ENCODE measurements at places on chromosomes 6 and 20.

GRCh38 chr6:30489081-30490025, at the start of gene HLA-E:
Gene HLA-E (plus strand): TSS chr6:30489509. CDS start chr6:30489532, 23 bp downstream.
- peak; percentile 100 for DNase-seq

GRCh38 chr6:100979267-100979666, 98.1 kb upstream of the ASCC3 start:
- DNase-seq: no peak

DNA sequence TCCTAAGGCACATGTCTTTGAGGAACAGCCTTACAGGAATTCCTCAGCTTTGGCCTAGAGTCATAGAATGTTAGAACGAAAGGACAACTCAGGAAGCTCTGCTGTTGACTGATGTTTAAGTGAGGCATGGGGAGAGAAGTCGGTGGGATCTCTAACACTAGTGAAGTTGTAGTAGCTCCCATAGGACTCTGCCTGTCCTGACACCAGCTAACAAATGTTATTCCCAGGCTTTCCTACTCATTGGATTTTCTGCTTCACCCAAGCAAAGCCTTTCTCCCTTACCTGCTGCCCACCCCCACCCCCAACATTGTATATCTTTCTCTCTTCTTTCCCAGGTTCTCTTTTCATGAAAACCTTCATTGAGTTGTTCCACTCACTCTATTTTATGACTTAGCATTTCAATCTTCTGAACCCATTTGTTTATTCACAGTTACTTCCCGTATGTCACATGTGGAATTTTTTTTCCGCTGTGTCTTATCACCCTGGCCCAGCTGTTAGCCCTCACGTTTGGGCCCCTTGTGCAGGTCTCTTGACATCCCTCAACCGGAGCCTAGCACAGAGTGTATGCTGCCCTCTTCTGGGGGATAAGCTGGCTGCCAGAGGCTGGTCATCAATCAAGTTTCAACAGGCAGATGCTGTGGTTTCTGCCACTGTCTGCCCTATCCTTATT, 39.2 kb upstream of the RNF8 start:
- peak; percentile 86 for DNase-seq

GRCh38 chr6:169824848-169825557, 73.6 kb downstream of the ERMARD start:
- DNase-seq: no peak

- DNase-seq: no peak
These were observed 85.8 kb downstream of the TRMT11 start for GRCh38 chr6:126072172-126072571.

GRCh38 chr6:11653028-11653583, 115.6 kb downstream of the TMEM170B start:
- peak; percentile 98 for DNase-seq

GRCh38 chr6:118606268-118606667, 45.1 kb downstream of the CEP85L start:
- DNase-seq: no peak

DNA sequence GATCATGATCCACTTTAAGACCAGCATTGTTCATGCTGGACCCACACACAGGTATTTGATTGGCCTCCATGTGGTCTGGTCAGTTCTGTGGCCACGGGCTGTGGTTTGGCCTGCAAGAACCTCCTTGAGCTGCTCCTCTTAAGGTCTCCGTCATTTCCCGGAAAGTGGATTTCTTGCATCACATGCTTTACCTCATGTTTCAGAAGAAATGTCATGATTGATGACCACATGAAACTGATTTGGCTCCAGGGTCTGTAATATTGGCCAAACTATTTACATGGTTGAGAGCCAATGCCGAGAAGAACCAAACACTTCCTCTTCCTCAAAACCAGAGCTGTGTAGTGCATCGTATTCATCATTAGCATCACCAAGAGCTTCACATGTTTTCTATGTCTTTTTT, 13.2 kb upstream of the RSPH3 start:
- no peak for DNase-seq

- no peak for DNase-seq
These were observed 28.5 kb downstream of the GMDS start for GRCh38 chr6:2216794-2217383.

DNA sequence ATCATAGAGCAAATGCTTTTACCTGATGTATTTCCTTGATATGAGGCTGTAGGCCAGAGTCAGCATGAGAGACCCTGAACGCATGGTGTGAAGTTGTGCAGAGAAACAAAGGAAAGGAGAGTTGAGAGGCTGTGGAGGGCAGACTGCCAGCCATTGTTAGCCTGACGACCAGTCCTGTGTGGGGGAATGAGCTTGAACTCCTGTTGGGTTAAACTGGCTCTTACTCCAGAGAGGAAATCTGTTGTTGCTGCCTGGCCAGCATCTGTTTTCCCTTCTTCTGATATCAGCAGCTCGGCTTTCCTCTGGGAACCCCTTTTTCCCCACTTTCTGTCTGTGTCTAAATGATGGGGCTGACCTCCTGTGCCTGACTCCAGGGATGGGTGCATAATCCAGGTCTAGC, 158.2 kb upstream of the ZFP64 start:
- DNase-seq: peak; percentile 51

- DNase-seq: no peak
These were observed 204.9 kb downstream of the FOXA2 start for GRCh38 chr20:22379472-22379871.

- no peak for DNase-seq
These were observed 68.1 kb downstream of the DTNBP1 start for GRCh38 chr6:15594512-15595259.

DNA sequence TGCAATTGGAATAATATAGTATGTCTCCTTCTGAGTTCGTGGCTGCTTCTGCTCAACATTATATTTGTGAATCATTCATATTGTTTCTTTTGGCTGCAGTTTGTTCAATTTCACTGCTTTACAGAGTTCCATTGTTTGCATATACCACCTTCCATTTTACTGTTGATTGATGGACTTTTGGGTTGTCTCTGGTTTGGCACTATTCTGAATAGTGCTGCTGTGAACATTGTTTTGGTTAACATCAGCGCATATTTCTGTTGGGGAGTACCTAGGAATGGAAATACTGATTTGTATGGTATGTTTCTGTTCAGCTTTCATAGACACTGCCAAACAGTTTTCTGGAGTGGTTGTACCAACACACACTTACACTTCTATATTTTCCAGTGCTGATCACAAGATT, 46.9 kb downstream of the UST start:
- DNase-seq: no peak

GRCh38 chr6:110529907-110530306, 53.5 kb upstream of the SLC22A16 start:
- peak; percentile 15 for DNase-seq

DNA sequence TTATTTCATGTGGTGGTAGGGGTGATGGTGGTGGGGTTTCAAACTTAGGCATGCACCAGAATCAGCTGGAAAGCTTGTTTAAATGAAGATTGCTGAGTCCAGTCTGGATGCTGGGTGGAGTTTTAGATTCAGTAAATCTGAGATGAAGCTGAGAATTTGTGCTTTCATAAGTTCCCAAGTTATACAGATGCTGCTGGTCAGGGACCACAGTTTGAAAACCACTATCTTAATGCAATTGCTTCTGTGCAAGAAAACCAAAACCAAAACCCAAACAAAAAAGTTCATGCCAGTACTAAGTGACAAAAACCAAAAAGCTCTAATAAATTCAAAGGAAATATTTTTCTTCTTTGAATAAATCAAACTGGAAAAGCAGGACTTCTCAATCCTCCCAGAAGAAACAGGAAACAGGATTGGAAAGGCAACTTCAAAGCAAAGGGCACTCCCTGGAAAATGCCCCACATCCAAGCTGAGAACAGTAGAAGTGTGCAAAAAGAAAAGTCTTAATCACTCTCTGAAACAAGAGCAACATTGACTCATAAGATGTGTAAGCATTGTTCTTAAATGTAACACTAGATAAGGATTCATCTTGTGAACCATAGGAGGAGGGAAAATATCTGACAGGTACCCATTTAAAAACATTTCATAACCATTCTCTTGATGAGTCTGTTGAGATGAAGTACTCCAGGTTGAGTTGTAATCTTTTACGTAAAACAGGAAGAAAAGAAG, 481.5 kb upstream of the HSF2 start:
- no peak for DNase-seq

DNA sequence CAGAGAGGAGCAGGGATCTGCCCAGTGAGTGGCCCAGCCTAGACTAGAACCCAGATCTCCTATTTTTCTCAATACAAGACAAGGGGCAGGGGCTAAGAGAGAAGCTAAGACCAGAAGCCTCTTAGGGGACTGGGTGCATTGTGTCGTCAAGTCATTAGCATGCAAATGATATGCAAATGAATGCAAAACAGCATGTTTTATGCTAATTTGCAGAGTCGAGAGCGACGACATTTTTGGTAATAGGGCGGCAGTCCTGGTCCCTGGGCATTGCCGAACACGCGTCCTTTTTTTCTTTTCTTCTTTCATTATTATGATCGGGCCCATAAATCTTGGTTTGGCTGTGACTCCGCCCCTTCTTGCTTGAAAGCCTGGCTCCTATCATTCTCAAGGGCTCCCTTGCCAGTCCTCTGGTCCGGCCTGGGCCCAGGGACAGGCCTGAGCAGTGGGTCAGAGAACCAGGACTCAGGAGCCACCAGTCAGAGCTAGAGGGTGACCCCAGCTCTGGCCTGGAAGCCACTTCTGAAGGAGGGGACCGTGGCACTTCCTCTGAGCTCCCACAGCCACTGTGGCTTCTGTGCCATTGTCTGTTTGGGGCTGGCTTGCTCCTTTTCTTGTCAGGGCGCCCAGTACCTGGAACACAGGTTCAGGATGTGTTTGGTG, 32.0 kb upstream of the SCRT2 start:
- no peak for DNase-seq

- DNase-seq: no peak
These were observed 22.5 kb upstream of the SGK1 start for GRCh38 chr6:134340179-134340975.

GRCh38 chr6:46263707-46264086, 92.9 kb upstream of the ENPP5 start:
- peak; percentile 20 for DNase-seq

DNA sequence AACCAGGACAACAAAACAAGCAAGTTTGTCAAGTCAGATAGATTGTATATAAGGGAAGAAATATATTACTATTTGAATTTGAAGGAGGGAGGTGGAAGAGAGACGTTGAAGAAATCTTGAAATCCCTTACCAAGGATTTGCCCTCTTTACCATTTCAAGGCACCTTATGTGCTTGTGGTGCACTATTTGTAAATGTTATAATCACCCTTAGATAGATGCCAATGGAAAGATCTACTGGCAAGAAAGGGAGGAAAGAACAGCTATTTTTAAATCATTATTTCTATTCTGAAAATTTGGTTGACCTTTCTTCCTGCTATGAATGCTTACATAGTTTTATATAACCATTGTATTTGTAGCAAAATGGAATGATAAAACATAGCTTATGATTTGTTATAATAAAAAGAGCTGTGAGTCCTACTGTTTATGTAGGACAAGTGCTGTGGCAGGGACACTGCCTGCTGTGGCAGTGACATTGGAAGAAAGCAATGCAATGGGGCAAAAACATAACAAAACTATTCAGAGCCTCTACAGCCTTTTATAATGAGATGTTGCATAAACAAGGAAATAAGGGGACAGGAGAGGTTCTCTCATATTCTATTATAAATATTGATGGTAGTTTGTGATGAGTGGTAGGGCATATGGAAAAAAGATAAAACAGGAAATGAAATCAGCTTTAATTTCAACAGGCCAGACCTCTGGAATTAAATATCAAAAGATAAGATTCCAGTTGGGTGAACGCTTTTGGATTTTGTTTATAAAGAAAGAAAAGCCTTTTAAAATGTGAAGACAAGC, 1145.2 kb upstream of the GJE1 start:
- DNase-seq: no peak

- peak; percentile 52 for DNase-seq
These were observed 155.7 kb upstream of the PRSS16 start for GRCh38 chr6:27091661-27092315.

DNA sequence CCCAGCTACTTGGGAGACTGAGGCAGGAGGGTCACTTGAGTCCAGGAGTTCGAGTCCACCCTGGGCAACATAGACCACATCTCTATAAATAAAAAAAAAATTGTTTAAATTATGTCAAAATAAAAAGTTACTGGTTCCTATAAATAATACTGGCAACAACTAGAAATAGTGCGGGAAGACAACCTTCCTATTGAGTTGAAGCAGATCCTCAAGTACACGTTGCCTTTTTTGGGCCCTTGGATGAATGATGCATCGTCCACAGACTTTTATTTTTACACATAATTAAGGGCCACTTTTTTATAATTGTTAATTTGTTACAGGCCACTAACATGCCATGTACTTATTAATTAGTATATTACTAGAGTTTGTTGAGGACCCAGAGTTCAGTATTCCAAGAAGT, 31.1 kb downstream of the KIZ start:
- DNase-seq: no peak

DNA sequence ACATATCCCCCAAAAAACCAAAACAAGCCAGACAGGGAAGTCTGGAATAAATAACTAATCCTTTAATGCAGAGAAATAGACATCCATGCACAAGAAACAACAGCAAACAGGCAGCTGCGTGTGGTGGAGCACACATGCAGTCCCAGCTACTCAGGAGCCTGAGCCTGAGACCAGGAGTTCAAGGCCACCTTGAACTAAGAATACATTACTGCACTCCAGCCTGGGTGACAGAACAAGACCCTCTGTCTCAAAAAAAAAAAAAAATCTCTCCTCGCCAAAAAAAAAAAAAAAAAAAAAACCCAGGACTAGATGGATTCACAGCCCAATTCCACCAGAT, 48.2 kb upstream of the SRSF6 start:
- DNase-seq: no peak

GRCh38 chr20:13294522-13294921, 73.4 kb downstream of the ISM1 start:
- no peak for DNase-seq

- no peak for DNase-seq
These were observed 1121.7 kb upstream of the MAP3K7 start for GRCh38 chr6:91708534-91708933.

DNA sequence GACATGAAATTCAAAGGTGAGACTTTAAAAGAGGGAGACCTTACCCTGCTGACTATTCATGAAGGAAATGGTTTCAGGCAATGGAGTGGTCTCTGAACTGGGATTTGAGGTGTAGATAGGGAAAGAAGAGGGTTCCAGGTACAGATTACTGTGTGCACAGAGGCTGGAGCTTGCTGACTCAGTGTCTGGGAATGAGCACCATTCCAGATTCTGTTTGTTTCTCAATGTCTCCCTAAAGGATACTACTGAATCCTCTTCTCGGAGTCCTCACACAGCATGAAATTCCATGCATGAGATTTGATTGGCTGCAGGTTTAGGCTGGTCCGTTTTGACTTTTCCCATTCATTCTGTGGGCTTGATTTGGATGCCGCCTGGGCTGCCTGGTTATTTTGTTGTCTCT, 49.0 kb downstream of the PPP1R14C start:
- no peak for DNase-seq

DNA sequence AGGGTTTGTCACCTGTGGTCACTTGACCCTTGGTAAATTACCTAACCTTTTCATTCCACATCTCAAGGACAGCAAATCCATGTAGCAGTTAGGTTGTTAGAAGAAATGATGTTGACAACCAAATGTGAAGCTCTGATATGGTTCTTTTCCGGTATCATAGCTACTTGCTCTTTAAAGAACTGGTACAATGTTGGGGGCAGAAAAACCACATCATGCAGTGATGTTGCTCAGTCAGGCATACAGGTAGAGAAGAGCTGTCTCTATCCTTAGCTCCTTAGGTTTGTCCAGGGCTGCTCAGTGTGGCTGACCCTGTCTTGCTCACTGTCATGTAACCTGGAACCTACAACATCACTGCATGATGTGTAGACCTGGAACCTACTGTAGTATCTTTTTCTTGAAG, 135.5 kb downstream of the LRRC1 start:
- no peak for DNase-seq
